ENCODE measurements at places on chromosomes 11 and 22.

DNA sequence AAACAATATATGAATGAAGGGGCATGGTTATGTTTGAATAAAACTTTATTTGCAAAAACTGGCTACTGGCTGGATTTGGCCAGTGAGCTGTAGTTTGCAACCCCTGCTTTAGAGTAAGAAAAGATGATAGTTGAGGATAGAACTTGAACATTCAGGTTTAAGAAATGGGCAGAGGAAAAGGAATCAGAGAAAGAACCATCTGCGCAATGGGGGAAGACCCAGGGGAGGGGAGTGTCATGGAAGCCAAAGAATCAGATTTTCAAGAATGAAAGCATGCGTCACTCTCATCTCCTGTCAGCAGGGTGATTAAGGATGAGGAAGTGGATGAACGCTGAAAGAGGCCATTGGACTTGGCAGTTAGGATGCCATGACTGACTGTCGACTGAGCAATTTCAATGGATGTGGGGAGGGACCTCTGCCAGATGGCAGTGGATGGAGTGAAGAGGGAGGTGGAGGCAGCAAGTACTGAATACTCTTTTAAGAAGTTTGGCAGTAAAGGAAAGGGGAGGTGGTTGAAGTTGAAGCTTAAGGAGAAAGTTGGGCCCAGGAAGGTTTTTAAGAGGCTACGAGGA, 21.2 kb downstream of the FAT3 start:
- DNase-seq = no peak

DNA sequence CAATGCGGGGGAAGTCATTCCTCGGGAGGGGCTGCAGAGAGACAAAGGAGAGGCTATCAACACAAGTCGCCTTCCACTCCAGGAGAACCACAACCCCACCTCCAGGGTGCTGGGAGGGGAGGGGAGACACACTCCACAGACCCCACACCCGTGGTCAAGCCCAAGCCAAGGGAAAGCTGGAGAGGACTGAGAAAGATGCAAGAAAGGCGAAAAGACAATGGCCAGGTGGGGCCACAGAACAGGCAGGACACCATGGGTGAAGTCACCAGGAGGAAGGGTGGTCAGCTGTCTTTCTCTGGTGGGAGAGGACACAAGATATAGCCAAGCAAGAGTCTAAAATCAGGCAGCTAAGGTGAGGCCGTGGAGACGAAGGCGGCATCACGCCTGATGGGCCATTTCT, 16.0 kb downstream of the HDHD5 start:
- no peak for DNase-seq

DNA sequence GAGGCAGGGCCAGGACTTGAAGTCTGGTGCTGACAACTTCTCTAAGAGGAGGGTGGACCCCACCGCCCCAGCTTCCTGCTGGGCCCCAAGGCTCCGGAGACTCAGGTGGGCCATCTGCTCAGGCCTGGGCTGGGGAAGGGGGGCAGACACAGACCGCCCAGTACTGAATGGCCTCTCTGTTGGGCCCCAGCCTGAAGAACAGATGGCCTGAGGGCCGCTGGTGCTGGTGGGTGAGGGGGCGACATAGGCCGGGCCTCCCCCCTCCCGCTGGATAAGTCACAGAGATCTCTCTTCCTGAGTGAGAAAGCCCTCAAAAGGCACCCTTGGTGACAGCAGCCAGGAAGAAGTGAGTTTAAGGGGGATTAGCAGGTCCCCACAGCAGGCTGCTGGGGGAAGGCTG, 12.5 kb upstream of the TP53I11 start:
- DNase-seq = no peak

- no peak for DNase-seq
Measured at GRCh38 chr11:79249295-79249993, 191.4 kb downstream of the TENM4 start.

DNA sequence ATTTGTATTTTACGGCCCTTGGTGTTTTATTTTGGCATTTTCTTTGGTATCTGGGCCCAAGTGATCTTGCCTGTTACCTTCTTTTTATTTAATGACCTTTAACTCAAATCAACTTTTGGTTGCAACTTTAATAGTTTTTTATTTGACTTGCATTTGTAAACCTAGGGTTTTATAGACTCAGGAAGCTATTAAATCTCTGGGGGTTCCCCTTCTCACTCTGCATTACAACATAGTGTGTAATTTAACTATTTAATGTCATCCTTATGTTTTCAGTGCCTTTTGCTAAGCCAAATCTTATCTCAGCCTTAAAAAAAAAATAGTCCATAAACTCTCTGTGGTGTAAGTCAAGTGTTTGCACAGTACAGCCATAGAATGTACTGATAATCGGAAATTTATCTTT, 3.4 kb downstream of the FJX1 start:
- DNase-seq = no peak

DNA sequence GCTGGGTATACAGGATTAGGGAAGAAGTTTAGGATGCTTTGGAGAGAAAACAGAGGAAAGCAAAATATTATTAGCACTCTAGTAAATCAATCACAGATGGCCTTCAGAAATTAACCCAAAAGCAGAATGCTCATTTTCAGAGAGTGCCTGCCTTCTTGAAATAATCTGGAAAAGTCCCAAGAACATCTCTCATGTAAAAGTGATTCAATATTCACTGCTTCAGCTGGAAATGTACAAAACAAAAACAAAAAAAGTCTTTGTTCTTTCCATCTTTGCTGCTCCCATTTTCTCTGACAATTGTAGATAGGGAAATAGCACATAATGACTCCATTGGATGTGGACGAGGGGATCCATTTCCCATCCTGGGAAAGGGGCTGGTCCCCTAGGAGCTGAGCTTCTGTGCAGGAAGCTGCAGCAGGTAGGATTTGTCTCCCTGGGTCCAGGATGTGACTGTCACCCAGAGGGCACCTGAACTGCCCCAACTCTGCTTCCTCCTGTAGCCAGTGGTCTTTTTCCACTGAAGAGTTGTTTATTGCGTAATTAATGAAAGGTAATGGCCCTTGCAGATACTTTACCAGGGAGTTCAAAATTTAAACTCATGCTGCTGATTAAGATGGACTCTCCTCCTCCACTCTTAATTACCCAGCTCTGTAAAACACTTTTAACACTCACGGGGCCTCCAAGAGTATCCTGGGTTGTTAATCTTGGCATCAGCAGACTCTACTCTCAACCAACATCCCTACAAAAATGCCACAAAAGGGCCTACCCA, 57.9 kb downstream of the SC5D start:
- no peak for DNase-seq

DNA sequence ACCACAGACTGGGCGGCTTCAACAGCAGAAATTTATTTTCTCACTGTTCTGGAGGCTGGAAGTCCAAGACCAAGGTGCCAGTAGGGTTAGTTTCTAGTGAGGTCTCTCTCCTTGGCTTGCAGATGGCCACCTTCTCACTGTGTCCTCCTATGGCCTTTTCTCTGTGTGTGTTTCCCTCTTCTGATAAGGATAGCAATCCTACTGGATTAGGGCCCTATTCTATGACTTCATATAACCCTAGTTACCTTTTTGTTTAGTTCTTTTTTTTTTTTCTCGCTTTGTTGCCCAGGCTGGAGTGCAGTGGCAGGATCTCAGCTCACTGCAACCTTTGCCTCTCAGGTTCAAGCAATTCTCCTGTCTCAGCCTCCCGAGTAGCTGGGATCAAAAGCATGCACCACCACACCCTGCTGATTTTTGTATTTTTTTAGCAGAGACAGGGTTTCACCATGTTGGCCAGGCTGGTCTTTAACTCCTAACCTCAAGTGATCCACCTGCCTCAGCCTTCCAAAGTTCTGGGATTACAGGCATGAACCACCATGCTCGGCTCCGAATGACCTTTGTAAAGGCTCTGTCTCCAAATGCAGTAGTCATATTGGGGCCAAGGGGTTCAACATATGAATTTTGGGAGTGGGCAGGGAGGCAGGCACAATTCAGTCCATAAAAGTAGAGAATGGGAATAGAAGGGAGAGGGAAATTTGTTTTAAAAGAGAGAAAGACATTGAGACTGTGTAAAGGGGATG, 25.5 kb upstream of the NNMT start:
- DNase-seq = no peak

- no peak for DNase-seq
Measured at GRCh38 chr11:116498161-116498560, 274.6 kb downstream of the BUD13 start.

DNA sequence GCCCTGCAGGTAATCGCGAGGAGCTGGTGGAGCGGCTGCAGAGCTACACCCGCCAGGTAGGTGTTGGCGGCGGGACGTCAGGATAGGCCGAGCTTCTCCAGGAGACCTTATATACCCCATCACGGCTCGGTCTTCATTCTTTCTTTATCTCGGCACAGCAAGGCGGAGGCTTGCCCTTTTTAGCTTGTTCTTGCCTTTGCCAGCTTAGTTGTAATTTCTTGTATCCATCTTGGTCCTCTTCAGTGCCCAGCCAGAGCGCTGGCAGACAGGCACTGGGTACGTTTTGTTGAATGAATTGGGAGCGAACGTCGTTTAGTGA, 459 bp downstream of the SF3B2 start:
- no peak for DNase-seq

- DNase-seq = no peak
Measured at GRCh38 chr22:30481711-30482110, 9.9 kb upstream of the SEC14L3 start.

- DNase-seq = no peak
Measured at GRCh38 chr22:19535001-19535400, 10.8 kb upstream of the CLDN5 start.

GRCh38 chr22:44246615-44247326, 66.0 kb downstream of the SHISAL1 start:
- DNase-seq = no peak

All from HS-27A (cell line).